Thoracic aorta endothelial cell (primary cell): ENCODE measurements at places on chromosomes 5 and 9. TPM values are rescaled to one million over a fixed set of nuclear protein-coding genes. Genes with fewer than 3 reads are reported as not detected.

Gene HRCT1
- total RNA-seq, result 2.0 and 2.7 TPM in 2 replicates

Gene TMOD1
- 0.27 and 1.2 TPM in 2 replicates for total RNA-seq

Gene MVB12B
- total RNA-seq, result 3.5 and 5.7 TPM in 2 replicates

Gene ST8SIA4
- 3.1 and 5.3 TPM in 2 replicates for total RNA-seq

Gene SPATA31E1
- not detected in 2 replicates for total RNA-seq

Gene GPR107
- 29.7 and 30.2 TPM in 2 replicates for total RNA-seq

Gene SLC36A3
- total RNA-seq, result not detected in 2 replicates

Gene NR4A3
- under 0.01 and 0.07 TPM in 2 replicates for total RNA-seq
